Kidney epithelial cell (primary cell): ENCODE measurements at places on chromosomes 12 and 14. TPM values are rescaled to one million over a fixed set of nuclear protein-coding genes. Genes with fewer than 3 reads are reported as not detected.

- DNase-seq: peak; percentile 49
Observed at GRCh38 chr14:29339494-29340172, 573.0 kb downstream of the FOXG1 start.

DNA sequence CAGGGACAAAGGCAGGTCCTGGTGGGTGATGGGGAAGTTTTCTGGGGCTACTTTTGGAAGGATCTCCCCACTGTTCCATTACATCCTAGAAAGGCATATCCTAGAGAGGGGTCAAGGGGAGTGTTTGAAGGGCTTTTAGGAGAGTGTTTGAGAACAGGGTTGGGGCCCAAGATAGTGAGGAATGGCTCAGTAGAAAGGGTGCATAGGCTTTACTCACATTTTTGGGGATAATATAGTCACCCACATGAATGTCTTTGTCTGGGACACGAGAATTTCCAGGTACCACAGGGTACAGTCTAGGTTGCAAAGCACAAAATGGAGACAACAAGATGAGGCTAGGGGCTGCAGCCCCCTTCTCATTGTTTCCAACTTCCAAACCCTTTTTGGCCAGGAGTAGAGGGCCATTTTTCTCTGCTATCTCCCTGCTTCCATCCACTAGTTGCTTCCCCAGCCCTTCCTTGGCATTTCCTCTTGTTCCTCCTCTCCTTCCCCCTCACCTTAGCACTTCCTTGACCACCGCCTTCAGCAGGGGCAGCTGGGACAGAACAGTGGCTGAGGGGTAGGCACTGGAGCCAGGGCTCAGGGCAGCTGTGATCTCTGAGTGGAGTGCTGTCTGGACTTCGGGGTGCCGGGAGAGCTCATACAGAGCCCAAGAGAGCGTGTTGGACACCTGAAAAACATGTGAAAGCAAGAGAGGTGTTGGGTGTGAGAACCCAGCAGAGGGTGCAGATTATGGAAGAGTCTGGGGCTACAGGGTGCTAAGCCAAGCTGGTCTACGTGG, 2.8 kb downstream of the CYP27B1 start:
- DNase-seq: no peak

- no peak for DNase-seq
Observed at GRCh38 chr14:56216626-56217379, 98.6 kb downstream of the PELI2 start.

The ASB2 gene
- 7.4 and 8.8 TPM in 2 replicates for total RNA-seq

- DNase-seq: no peak
Observed at GRCh38 chr12:111316671-111317070, 52.2 kb downstream of the PHETA1 start.

The PLEKHD1 gene
- total RNA-seq: 0.41 and 0.84 TPM in 2 replicates

GRCh38 chr14:23122086-23122485, 3.0 kb upstream of the CEBPE start:
- no peak for DNase-seq

- no peak for DNase-seq
Observed at GRCh38 chr14:38135106-38135867, 72.4 kb upstream of the SSTR1 start.

- DNase-seq: no peak
Observed at GRCh38 chr12:51645961-51646360, 54.9 kb downstream of the SCN8A start.
